ENCODE measurements at places on chromosomes 3 and 15.

DNA sequence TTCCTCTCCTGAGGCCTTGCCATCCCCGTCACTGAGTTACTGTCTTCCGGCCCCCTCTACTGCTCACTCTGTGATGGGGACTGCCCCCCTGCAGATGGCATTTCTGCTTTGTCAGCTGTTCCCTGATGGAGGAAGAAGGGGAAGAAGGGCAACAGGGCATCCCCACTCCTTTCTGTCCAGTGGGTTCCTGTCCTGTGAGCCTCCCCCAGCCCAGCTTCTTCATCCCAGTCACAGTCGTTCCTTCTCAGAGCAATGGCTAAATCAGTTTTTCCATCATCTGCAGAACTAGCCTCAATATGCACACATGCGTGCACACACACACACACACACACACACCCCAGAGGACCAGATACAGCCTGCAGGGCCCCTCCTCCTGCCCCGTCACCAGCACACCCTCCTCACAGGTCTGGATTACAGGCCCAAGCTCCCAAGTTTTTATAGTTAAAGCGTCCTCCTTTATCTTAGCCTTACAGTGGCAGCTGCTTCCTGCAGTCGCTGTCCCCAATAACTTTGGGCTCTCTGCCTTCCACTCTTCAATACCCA is 21.4 kb downstream of the ALDH1L1 start:
- DNase-seq, result no peak

GRCh38 chr15:35023804-35024203 is 35.7 kb upstream of the ZNF770 start:
- no peak for DNase-seq

DNA sequence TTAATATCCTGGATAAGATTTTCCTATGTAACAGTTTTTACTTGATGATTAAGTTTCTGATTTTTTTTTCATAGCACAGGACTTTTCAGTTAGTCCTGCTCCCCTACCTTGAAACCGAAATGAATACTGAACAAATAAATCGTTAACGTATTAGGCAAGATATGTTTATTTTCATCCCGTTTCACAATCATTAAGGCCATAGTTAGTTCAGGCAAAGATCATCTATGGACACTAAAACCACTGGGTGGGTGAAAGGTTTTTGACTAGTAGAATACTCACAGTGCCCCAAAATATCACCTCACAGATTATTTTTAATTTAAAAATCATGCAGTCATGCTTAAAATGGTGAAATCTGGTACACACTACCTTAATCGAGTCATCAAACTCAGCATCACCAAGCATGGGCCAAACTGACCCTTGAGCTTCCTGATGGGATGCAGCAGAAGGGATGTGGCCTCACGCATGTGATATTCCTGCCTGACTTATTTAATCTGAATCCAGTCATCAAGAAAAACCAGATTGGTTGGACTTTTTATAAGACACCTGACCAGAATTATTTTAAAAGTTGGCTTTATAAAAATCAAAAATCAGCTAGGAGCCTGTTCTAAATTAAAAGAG is 365.0 kb downstream of the LPP start:
- no peak for DNase-seq

- DNase-seq, result no peak
Measured at GRCh38 chr3:95272781-95273180, 1209.9 kb downstream of the NSUN3 start.

GRCh38 chr15:66489179-66489791 is 8.3 kb downstream of the SNAPC5 start:
- no peak for DNase-seq
